Right renal pelvis (tissue), 4 donors: ENCODE measurements at places on chromosomes 6 and 20.

GRCh38 chr20:17938871-17939619 lies 29.5 kb downstream of the SNX5 start:
- no peak for DNase-seq

DNA sequence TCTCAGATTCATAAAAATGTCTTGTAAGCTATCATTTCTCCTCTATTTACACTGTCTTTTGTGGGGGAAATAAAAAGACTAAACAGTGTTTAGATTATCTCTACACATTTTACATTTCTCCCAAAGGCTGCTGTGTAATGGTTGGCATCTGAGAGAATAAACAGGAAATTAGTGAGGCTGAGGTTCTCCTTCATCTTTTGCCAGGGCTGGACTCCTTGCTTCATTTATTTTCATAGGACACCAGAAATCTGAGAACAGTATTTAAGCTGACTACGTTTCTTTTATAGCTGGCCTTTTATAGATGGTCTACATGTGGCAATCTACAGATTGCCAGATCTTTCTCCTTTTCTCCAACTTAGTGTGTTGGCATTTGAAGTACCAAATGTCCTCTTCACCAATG lies 41.5 kb downstream of the PLCB4 start:
- DNase-seq = no peak

DNA sequence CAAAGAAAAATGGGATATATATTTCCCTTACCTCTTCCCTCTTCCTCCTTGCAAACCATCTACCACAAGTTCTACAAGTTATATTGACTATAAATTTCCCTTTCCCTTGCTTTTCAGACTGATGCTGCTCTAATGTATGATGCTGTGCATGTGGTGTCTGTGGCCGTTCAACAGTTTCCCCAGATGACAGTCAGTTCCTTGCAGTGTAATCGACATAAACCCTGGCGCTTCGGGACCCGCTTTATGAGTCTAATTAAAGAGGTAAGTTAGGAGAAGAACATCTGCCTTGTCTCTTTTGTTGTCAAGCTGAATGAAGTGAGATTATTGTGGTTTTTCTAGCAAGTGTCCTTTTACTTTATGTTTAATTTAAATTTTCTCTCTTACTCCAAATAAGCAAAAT lies 406.0 kb downstream of the GRIK2 start:
- no peak for DNase-seq

- no peak for DNase-seq
These were observed 357.6 kb upstream of the ID4 start for GRCh38 chr6:19479551-19479950.

GRCh38 chr6:149314325-149314905 lies 3.1 kb upstream of the TAB2 start:
- no peak for DNase-seq

DNA sequence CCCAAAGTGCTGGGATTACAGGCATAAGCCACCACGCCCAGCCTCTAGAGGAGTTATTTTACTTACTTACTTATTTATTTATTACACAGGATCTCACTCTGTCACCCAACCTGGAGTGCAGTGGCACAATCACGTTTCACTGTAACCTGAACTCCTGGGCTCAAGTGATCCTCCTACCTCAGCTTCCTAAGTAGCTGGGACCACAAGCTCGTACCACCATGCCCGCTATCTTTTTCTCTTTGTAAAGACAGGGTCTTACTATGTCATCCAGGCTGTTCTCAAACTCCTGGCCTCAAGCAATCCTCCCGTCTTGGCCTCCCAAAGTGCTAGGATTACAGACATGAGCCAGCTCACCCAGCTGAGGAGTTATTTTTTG lies 1.6 kb upstream of the TRIB3 start:
- DNase-seq = no peak

DNA sequence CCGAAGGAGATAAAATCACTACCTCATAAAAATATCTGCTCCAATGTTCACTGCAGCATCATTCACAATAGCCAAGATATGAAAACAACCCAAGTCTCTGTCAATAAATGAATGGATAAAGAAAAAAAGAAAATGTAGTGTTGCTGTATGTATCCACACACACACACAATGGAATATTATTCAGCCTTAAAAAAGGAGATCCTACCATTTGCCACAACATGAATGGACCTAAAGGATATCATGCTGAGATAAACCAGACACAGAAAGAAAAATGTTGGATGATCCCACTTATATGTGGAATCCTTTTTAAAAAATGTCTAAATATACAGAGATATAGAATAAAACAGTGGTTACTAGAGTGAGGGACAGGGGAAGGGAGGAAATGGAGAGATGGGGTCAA lies 192.2 kb upstream of the TAB2 start:
- DNase-seq = no peak

GRCh38 chr6:21946298-21946783 lies 350.5 kb downstream of the PRL start:
- DNase-seq = no peak

DNA sequence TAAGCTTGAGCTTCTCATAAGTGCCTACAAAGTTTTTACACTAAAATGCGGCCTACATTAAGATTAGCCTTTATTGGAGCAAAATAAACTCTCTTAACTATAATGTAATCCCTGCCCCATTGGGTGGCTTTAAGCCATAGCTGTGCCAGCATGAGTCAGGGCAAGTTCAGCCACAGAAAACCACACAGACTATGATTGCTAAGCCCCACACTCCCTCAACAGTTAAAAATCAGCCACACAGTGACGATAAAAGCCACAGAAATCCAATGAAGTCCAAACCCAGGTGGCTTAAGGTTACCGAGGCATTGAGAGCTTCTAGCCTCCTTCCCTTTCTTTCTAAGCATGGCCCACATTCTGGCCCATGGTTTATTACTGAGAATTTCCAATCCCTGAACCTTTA lies 61.6 kb downstream of the GRM1 start:
- DNase-seq = no peak

GRCh38 chr6:3393836-3394202 lies 63.0 kb downstream of the SLC22A23 start:
- DNase-seq = no peak

GRCh38 chr6:10719964-10720264 lies 3.0 kb upstream of the TMEM14C start:
- DNase-seq = no peak

DNA sequence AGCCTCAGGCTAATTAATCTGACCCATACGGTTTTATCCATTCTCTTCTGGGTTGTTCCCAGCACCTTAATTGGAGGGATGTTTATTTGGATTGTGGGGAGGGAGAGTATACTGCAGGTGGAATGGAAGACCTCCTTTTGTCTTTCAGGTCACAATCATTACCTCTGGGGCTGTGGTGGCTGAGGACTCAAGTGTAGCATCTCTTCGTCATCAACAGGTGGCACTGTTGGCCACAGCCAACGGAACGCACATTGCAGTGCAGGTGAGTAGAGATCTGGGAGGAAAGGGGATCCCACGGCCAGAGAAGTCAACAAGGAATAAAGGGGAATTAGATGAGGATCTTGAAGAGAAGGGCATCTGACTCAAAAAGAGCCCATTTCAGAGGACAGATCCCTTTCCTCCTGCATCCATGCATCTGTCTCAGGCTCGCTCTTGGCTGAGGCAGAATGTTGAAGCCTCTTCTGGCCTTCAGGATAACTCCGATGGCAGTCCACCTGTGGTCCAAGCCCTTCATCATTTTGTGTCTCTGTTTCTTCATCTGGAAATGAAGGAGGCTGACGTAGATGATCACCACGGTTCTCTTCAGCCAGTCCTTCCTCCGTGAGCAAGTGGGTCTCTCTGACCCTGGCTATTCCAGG lies 3.2 kb upstream of the DEF6 start:
- DNase-seq = no peak

DNA sequence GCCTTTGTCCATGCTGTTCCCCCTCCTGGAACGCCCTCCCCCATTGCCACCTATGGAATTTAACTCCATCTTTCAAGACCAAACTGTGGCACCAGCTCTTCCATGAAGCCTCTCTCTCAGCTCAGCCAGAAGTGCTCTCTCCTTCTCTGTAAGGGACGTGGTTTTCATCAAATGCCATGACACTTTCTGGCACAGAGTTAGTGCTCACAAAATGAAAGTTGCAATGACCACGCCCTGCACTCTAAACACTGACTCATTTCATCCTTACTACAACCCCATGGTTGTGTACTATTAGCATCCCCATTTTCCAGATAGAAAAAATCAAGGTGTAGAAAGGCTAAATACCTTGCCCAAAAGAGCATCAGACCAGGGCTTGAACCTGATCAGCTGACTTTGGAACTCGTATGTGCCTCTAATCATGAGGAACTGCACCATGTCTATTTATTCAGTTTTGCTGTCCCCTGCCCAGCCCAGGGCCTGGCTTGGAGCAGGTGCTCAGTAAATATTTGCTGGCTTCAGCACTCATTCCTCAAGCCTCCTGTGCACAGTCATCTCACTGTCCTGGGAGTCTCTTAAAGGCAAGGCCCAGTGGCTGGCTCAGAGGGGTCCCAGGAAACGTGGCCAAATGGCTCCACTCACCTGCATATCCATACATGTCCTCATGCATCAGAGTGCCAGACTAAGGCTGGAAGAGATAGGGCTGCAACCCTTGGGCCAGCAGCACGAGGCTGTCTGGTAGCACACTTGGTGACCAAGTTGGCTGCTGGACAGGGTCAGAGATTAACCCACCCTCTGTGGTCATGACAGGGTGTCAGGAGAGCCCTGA lies 77.9 kb downstream of the MRPL14 start:
- no peak for DNase-seq

GRCh38 chr6:49570474-49571079 lies 20.1 kb downstream of the C6orf141 start:
- no peak for DNase-seq

DNA sequence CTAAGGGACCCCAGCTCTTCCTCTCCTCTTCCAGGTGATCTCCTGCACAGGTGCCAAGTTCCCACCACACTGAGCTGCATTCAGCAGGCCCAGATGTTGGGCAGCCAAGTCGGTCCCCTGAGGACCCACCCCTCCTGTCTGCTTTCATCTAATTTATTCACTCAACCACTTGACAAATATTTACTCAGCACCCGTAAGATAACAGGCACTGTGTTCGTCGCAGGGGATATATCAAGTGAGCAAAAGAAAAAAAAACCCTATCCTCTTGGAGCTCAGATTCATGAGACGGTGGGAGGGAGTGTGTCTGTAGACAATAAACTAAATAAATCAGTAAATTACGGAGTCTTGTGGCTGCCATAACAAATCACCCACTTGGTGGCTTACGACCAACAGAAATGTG lies 143.6 kb downstream of the MRPL14 start:
- DNase-seq = no peak

GRCh38 chr20:63469019-63469712 lies 3.3 kb downstream of the KCNQ2 start:
- DNase-seq = no peak

GRCh38 chr6:152154559-152155356 lies 347.3 kb downstream of the ESR1 start:
- no peak for DNase-seq
